ENCODE measurements at places on chromosomes 1 and 21.

- no peak for DNase-seq
Observed at GRCh38 chr1:59657873-59658465, 156.8 kb upstream of the HOOK1 start.

DNA sequence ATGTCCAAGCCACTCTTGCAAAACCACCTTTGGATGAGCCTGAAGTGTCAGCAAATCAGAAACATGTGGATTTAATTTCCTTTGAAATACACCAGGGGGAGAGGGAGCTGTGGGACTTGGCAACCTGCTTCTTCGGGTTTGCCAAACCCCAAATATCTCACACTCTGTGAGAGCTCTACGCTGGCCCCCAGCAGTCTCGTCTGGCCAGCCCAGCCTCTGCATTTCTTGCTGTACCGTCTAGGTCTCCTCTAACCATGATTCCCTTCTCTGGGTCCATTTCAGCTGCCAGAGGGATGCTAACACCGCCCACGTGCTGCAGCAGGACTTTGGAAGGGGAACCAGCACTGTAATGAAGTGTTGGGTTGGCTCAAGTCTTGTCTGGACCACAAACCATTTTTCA lies 114.6 kb downstream of the MRPS6 start:
- DNase-seq, result no peak

GRCh38 chr1:6651909-6652308 lies 27.2 kb downstream of the THAP3 start:
- DNase-seq, result no peak

- DNase-seq, result no peak
Observed at GRCh38 chr21:38247738-38248510, 8.9 kb upstream of the KCNJ15 start.

- DNase-seq, result no peak
Observed at GRCh38 chr1:230222678-230223077, 155.6 kb downstream of the GALNT2 start.

DNA sequence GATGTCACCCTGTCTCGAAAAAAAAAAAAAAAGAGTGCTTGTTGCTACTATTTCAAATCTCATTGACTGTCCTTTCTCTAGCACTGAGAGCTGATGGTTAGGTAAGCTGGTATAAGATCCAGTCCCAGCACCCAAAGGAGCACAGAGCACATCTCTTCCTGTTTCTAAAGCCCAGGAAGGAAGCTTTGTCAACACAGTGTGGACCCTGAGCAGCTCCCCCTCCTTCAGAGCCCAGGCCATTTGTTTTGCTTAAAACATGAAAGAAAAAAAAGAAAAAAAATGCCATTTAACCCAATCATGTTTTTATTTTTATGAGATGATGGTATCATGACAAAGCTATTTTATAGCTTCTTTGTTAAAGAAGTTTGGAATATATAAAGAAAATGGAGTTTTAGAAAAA lies 184.1 kb upstream of the DUSP10 start:
- DNase-seq, result no peak
